Stimulated activated CD4-positive, alpha-beta T cell treated with anti-CD3 and anti-CD28 coated beads, Interleukin-1b, Interleukin-23, amount 100 ng/mL, for 48 hours (primary cell): ENCODE measurements at places on chromosomes 6 and 20.

DNA sequence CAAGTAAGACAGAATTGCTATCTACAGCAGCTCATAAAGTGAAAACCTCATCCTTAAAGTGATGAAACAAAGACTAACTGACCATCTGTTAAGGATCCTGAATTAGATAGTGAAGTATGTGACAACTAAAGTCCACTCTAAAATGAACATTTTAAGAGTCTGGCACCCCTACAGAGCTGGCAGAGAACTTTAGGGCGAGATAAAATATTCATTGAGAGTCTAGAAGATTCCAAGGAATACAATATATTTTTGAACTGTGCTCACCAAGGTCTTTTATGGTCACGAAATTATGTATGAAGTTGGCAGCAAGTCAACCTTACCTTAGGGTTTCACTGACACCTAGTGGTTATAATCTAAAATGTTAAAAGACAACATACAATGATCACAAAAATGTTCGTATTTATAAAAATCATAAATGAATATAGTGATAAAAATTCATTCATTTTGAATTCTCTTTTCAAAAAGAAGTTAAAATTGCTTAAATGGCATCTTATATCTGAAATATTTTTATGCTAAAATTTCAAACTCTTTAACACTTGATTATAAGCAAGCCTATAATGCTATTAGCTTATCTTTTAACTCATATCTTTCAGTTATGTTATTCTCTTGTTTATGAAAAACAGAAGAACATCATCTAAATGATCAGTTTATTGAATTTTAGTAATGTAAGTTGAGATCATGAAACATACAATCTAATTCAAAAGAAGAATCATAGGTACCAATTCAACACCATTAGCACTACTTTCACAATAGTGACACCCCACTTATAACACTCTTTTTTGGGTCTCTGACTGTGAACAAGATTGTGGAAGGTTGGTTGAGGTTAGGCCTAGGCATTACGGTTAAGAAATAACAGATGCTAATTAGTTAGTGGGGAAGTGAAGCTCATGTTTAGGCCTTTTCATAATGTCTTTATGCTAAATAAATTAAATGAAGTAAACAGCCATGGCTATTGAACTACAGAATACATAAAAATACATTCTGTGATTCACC is 27.5 kb downstream of the RSPH3 start:
- DNase-seq, result no peak

DNA sequence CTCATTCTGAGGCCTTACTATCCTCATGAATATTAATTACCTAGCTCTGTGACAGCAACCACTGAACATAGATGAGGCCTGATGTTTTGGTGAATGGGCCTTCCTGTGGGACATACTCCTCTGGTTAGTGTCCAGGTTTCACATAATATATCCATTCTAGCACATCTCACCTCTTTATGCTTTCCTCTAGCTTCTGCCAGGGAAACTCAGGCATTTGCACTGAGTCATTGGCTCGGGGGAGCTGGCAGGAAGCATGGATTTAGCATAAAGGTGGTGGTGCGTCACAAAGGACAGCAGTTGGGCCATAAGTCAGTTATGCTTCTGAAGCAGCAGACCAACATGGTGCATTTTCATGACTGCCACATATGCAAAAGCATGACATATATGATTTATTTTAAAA is 37.5 kb upstream of the TMEM170B start:
- no peak for DNase-seq

DNA sequence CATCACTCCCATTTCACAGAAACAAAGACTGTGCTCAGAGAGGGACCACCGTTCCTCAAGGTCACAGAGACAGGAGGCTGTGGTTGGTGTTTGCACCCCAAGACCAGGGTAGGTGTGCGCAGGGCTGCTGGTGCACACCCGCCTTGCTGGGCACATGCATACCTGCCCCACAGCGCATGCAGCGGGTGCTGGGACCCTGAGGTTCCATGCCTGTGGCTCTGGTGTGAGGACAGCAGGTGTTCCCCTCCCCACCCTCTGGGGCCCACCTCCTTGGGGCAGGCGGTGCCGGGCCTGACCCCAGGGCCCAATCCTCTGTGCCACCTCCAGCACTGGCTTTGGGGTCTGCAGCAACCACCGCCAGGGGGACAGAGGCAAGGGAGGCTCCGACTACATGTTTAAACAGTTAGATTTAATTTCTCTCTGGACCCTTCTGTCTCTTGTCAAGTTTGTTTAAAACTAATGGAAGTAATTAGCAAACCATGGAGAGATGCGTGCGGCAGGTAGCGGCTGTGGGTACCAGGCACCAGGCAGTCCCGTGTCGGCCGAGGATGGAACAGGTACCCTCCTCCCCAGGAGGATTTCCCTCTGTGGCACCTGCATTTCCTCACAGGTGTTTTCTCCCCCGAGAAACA is 327.8 kb downstream of the TAF4 start:
- DNase-seq, result no peak

GRCh38 chr6:79635232-79635543 is 4.1 kb downstream of the SH3BGRL2 start:
- DNase-seq, result no peak

DNA sequence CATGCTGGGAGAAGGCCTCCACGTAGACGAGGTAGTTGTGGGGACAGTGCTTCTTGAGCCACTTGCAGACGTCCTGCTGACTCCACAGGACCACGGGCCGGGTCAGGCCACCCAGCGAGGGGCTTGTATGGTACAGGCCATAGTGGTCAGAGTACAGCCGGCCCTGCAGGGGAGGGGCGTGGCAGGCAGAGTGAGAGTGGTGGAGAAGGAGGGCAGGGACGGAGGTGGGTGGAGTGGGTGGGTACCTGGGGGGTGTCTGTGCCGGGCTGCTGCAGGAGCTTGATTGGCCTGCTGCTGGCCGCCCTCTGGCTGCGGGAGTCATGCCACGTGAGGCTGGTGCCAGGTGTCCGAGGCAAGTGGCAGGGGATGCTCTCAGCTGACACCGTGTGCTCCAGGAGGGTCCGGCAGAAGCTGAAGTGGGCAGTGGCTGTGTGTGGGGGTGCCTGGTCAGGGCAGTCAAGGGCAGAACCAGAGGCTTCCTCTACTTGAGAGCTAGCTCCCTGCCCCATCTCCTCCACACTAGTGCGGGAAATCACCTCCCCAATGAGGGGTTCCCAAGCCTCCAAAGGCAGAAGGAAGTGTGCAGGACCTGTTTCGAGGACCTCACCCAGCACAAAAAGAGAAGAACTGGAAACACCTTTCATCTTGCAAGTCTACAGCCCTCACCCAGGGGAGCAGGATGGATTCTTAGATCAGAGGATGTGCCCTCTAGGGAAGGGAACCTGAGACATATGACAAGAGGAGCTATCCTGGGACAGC is 2.3 kb downstream of the SAMD10 start:
- no peak for DNase-seq

GRCh38 chr6:117674503-117674902 is 766 bp upstream of the NUS1 start:
- DNase-seq, result no peak
